ENCODE measurements at places on chromosomes 5 and 9.

- DNase-seq: no peak
Observed at GRCh38 chr9:136021171-136021871, 60.1 kb upstream of the UBAC1 start.

- DNase-seq: no peak
Observed at GRCh38 chr5:16888694-16889124, 47.4 kb downstream of the MYO10 start.

DNA sequence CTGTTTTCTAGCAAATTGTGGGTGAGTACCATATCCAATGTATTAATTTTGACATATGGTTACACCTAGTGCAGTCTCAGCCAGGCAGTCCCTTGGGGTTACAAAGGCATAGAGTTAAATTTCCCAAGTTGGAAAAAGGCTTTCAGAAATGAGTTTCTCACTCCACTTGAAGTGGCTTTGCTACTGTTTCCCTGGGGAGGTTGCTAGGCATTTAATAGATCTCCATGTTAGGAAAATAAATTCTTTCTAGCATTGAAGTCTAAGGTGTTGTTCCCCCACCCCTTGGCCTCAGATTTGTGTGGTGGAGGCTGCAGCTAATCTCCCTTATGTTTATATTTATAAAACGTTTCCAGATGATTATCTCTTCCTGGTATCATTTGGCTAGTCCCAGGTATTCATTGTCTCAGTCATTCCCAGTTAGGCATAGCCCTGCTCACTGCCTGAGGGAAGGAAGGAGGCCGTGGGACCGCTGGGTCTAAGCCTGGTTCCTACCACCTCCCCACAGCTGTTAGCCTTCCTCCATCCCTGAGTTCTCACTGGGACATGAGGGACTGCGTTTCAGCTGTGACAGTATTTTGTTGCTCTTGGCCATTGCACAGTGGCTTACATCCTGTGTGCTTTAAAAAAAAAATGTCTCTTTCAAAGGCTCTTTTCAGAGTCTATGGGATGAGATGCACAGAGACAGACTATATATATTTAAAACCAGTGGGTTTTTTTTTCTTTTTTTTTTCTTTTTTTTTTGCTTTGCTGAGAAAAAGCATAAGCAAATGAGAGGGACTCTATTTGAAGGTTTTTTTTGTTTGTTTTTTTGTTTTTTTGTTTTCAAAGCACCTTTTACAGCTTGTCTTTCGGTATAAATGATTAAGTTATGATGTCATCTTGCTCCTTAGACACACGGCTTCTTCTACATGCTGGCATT lies 121.5 kb downstream of the MAST4 start:
- DNase-seq: no peak

DNA sequence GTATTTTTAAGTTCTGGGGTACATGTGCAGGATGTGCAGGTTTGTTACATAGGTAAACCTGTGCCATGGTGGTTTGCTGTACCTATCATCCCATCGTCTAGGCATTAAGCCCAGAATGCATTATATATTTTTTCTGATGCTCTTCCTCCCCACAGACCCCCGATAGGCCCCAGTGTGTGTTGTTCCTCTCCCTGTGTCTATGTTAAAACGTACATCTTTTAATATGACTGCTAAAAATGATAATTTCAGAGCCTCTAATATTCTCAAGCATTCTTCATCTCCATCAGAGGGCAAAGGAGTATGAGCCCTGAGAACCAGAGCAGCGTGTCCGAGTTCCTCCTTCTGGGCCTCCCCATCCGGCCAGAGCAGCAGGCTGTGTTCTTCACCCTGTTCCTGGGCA lies at the start of gene OR1J2:
Gene OR1J2, plus strand, starts transcription at position 301 of the 400 bp plus-strand sequence. Its CDS starts 0 bp downstream, at position 301.
- DNase-seq: no peak

Measured in CD4-positive, alpha-beta T cell treated with Interleukin-12 subunit alpha and Interleukin-12 subunit beta, for 1 hour (primary cell).